ENCODE measurements at places on chromosomes 13 and 19.

DNA sequence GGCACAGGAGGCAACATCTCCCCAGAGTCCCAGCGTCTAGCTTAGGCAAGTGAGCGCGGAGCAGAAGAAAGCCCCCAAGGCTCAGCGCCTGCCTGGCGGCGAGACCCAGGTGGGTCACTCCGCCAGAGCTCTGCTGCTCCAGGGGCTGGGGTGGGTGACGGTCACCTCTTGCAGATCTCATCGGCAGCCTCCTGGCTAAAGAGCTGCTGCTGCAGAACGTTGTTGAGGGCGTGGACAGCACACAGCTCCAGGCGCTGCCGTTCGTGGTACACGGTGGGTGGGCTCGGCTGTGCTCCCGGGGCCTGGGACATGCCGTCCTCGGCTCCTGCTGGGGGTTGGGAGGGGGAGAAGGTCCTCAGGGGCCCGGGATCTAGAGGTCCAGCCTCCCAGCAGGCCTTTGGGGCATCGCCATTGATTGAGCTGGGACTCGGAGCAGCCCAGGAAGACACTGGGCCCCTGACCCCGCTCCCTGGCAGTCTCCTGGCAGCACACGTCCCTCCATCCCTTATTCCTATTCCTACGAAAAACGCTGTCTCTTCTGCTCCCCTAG is 795 bp downstream of the JOSD2 start:
- DNase-seq: no peak

DNA sequence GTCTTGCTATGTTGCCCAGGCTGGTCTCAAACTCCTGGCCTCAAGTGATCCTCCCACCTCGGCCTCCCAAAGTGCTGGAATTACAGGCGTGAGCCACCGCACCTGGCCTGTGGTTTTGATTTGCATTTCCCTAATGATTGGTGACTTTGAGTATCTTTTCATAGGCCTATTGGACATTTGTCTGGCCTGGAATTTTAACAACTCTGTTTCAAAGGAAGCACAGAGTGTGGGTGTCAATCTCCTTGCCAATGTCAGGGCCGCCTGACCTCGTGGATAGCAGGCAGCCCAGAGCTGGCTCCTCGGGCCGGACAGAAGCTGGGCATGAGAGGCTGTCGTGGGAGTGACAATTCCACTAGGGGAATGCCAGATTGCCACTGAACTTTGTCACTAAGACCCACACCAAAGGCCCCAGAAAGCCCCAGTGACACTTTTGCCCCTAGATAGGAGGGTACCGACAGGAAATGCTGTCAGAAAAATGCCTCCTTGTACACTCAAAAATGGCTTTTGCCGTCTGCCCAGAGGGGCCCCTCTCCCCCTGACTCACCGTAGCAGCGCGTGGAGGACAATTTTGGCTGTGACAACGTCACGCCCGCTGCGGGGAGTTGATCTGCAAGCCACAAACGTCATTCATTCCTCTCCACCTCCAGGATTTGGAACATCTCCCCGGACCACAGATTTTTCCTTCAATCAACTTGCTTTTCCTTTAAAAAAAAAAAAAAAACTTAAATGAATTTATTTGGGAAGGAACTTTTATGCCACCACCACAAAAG is 11.7 kb upstream of the ADGRE5 start:
- DNase-seq: peak; percentile 86

- DNase-seq: no peak
These were observed 98.1 kb upstream of the SLITRK1 start for GRCh38 chr13:83980331-83980730.

GRCh38 chr19:15701757-15702533 is 25.9 kb upstream of the OR10H2 start:
- no peak for DNase-seq

DNA sequence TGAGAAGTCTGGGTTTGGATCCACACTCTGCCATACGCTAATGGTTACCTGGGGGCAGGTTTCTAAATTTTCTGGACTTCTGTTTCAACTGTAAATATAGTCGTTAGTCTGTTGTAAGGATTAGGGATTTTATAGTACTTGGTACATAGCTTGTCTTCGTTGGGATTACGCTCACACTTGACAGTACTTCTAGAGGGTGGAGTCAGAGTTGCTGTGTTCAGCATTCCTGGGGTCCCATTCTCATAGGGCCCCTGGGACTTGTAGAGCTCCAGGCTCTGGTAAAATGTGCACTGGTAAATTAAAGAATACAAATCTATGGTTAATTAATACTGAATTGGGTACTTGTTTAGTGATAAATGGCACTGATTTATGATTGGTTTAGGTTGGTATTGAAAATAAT is 45.2 kb downstream of the TPP2 start:
- no peak for DNase-seq

- peak; percentile 46 for DNase-seq
These were observed 28.8 kb downstream of the EPN1 start for GRCh38 chr19:55703790-55704215.

GRCh38 chr19:35566738-35567137 is 3.3 kb upstream of the ATP4A start:
- DNase-seq: no peak

DNA sequence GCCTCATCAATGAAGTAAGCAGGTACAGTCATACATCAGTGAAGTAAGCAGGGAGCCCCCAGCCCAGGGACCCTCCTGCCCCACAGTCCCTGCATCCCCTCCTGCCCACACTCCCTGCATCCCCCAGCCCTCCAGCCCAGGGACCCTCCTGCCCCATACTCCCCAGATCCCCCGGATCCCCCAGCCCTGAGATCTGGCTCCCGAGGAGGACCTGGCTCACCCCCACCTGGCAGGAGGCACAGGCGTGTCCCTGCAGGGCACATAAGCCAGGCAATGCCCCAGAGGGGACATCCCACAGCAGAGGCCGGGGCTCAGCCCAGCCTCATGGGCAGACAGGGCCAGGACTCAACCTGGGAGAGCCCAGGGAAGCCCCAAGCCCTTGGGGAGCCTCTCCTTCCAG is 53.6 kb upstream of the TPM4 start:
- no peak for DNase-seq

GRCh38 chr13:59447846-59448620 is 715.7 kb downstream of the DIAPH3 start:
- no peak for DNase-seq

- no peak for DNase-seq
These were observed 549.0 kb upstream of the GPC6 start for GRCh38 chr13:92677571-92677970.

- no peak for DNase-seq
These were observed 181.6 kb downstream of the KLF12 start for GRCh38 chr13:73952648-73953047.

- DNase-seq: no peak
These were observed 30.9 kb downstream of the ZNF611 start for GRCh38 chr19:52703917-52704316.

GRCh38 chr13:25391932-25392331 is 20.2 kb downstream of the ATP8A2 start:
- DNase-seq: no peak

GRCh38 chr19:35086455-35086854 is 29.2 kb upstream of the FXYD3 start:
- DNase-seq: no peak

DNA sequence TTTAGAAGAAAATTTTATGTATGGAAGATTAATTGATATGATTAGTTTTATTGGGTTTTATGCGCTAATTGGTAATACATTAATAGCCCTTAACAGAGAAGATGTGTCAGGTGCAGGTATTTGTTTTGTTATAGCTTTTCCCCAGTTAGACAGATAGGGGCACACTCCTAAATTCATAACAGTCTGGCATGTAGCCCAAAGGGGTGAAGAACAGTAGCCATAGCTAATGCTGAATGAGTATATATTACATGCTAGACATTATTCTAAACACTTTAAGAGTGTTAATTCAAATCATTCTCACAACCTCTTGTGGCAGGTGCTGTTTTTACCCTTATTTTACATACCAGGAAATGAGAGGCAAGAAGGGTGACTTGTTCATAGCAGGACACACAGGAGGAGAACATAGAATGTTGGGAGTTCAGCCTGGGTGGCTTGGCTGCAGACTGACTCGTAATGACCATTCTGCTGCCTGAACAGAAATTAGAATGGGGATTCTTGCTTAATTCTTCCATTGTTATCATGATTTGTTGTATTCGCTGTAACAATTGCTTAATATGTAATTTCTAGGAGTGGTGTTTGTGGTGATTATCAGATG is 20.1 kb downstream of the PCCA start:
- DNase-seq: no peak

- no peak for DNase-seq
These were observed 27.9 kb upstream of the EDNRB start for GRCh38 chr13:77946522-77946921.

GRCh38 chr13:95341441-95341840 is 40.2 kb upstream of the ABCC4 start:
- no peak for DNase-seq

DNA sequence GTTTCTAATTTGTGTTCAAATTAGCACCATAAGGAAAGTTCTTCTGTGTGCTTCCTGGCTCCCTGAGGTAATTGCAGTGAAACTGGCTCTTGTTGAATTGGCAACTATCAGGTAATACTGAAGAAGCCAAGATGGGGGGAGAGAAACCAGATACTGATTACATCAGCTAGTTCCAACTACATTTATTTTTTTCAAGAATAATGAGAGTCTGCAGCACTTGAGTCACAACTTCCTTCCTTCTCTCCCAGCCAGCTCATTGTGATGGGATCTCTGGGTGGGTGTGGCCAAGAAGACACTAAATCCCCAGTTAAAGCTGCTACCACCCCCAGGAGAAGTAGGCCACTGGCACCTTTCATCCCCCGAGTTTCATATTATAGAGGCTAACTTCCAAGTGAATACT is 100.7 kb upstream of the RXFP2 start:
- DNase-seq: no peak

GRCh38 chr13:82627183-82627582 is 1255.1 kb downstream of the SLITRK1 start:
- no peak for DNase-seq

DNA sequence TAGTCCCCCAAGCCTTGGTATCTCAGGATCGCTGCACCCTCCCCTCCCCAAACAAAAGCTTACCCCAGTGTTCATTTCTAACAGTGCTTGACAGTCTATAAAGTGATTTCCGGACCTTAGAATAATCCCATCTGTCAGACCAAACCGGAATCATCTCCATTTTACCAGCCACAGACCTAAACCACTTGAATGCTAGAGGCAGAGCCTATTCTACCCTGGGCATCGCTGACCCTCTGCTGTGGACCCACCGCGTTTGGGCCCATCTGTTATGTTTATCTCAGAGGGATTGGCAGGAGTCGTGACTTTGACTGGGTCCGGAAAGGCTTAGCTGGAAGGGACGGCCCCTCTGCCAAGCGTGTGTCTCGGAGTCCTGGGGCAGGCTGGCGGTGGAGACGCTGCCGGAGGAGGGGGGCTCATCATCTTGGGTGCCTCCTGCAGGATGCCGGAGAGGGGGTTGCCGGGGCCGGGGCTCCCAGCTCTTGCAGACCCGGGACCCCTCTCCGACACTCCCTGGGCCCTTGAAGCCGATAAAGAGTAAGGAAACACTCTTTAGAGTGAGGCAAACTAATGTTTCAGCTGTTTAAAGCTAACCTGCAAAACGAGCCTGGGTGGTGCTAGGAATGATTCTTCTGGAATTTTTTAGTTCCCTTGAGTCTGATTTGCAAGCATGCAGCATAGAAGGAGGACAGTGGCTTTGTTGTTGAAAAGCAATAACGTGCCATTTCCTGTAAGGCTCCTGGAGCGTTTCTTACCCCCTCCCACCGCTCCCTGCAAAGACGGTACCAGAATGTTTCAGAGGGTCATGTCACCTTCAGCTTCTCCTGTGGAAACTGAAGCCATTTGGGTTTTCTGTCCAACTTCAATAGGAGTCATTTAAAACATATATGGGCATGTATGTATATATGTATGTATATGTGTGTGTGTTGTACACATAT is 1.3 kb downstream of the SLC25A42 start:
- peak; percentile 50 for DNase-seq

GRCh38 chr13:51764184-51765141 is 39.5 kb downstream of the DHRS12 start:
- peak; percentile 54 for DNase-seq

GRCh38 chr19:36973021-36973843 is 57.1 kb downstream of the ZNF568 start:
- peak; percentile 76 for DNase-seq

GRCh38 chr13:42804244-42804874 is 23.0 kb downstream of the FAM216B start:
- no peak for DNase-seq

DNA sequence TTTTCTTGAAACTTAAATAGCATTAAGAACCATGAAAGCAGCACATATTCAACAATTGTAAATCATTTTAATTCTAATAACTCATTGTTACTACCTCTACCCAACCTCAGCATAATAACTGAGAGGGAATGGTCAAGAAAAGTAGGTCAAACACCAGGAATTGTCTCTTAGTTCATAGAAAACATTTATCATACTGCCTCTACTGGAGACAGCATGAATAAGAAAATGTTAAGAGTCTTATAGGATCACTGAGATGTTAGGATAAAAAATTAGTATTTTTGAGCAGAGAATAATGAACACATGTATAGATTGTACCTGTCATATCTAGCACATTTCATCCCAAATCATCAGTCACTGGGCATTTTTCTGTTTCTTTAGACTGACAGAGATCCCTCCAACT is 515.3 kb downstream of the PCDH9 start:
- DNase-seq: no peak

Measured in activated CD8-positive, alpha-beta T cell treated with anti-CD3 and anti-CD28 coated beads, Interleukin-2, amount 10 ng/mL, durations not matched to agents 7 days and 5 days (primary cell).